ENCODE measurements at places on chromosomes 5 and 9. TPM values are rescaled to one million over a fixed set of nuclear protein-coding genes. Genes with fewer than 3 reads are reported as not detected.
A peak's percentile ranks its signal among the peaks of the same experiment; 100 is the strongest.

DNA sequence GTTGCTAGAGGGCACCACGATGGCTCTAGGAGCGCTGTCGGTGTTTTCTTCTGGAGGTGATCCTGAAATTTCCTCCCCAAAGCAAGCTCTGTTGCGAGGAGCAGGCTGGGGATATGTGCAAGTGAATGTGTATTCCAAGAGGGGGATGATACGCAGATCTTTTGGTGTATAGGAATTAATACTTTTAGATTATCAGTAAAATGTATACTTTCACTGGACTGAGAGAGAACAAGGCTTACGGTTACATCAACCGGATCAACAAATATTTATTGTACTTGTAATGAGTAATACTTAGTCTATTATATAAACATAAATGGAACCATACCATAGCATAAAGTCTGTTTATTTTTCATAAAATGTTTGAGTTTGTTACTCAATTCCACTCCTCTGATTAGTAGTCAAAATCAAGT is 632 bp upstream of the PRKAA1 start:
- H3K4me3 ChIP-seq = peak overlapping the region; percentile 68
- DNase-seq = no peak
- H3K27me3 ChIP-seq = no peaks in the 10 kb centered on the region
- peak overlapping the region; percentile 100 for H3K27ac ChIP-seq

- no peaks in the 10 kb centered on the region for H3K4me1 ChIP-seq
- H3K27me3 ChIP-seq = no peaks in the 10 kb centered on the region
- H3K36me3 ChIP-seq = no peaks in the 10 kb centered on the region
- no peak overlapping the region for H3K4me3 ChIP-seq
Measured at GRCh38 chr5:13930541-13931171, 13.8 kb downstream of the DNAH5 start.

- peak; percentile 56 for DNase-seq
- H3K4me1 ChIP-seq = peaks cover 22% of the 10 kb centered on the region
- no peak overlapping the region for H3K27ac ChIP-seq
- no peaks in the 10 kb centered on the region for H3K27me3 ChIP-seq
- peak overlapping the region; percentile 11 for H3K4me3 ChIP-seq
Measured at GRCh38 chr9:22117511-22118384, 108.6 kb upstream of the CDKN2B start.

GRCh38 chr9:113690055-113690740 is 185.9 kb upstream of the ZNF618 start:
- peaks cover 47% of the 10 kb centered on the region for H3K27me3 ChIP-seq
- peaks cover 6% of the 10 kb centered on the region for H3K4me1 ChIP-seq
- H3K36me3 ChIP-seq = no peaks in the 10 kb centered on the region
- H3K27ac ChIP-seq = no peak overlapping the region

DNA sequence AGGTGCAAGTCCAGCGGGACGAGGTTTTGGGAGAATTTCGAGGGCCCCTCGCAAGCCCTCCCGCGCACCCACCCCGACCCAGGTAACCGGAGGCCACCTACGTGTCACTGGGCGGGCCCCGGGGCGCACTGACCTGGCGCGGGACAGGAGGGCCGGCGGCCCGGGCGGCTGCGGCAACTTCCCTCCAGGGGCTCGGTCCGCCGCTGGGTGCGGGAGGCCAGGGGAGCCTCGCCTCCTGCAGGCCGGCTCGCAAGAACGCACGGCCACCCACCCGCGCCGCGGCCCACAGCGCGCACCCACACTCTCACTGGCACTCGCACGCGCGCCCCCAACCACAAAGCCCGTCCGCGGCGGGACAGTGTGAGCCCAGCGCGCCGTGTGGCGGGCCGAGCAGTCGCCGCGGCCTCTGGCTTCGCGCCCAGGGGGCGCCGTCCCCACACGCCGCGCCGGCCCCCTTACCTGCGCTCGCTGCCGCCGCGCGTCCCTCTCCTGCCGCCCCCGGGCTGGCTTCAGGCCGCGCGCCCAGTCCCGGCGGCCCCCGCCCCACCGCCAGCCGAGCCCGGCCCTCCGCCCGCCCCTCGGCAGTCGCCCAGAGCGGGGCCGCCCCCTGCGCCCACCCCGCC is 451 bp downstream of the LPAR1 start:
- peak overlapping the region; percentile 79 for H3K4me3 ChIP-seq
- H3K27me3 ChIP-seq = peaks cover 41% of the 10 kb centered on the region
- peaks cover 16% of the 10 kb centered on the region for H3K4me1 ChIP-seq
- DNase-seq = peak; percentile 82

DNA sequence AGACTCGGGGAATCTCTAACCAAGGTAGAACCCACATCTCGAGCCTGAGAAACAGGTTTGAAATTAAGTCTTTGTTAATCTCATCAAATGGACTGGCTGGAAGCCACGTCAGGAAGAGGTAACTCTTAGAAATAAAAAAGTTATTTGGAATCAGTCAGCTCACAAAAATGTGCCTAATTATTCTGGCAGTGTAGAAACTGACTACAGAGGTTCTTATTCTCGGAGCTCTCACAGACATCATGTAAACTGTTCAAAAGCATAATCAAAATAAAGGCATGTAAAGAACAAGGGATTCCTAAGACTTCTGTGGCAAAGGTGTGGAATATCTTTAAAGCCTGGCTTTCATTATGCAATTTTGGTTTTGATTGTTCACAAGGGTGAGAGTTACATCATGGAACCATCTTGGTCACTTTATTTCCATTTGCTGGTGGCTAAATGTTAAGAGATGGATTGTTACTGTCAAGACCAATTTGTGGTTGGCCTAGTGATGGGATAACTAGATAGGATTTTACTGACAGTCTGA is 85.1 kb downstream of the OTULIN start:
- H3K4me1 ChIP-seq = no peaks in the 10 kb centered on the region
- H3K36me3 ChIP-seq = no peaks in the 10 kb centered on the region
- no peak overlapping the region for H3K4me3 ChIP-seq
- DNase-seq = no peak
- H3K27ac ChIP-seq = no peak overlapping the region

- H3K36me3 ChIP-seq = no peaks in the 10 kb centered on the region
- no peak overlapping the region for H3K27ac ChIP-seq
- DNase-seq = no peak
- H3K4me3 ChIP-seq = no peak overlapping the region
Measured at GRCh38 chr9:135039266-135039870, 48.1 kb upstream of the OLFM1 start.

GRCh38 chr5:74200560-74200959 is 440.0 kb downstream of the ENC1 start:
- no peaks in the 10 kb centered on the region for H3K36me3 ChIP-seq
- no peak overlapping the region for H3K4me3 ChIP-seq
- H3K27me3 ChIP-seq = no peaks in the 10 kb centered on the region
- H3K4me1 ChIP-seq = no peaks in the 10 kb centered on the region
- H3K27ac ChIP-seq = no peak overlapping the region
- no peak for DNase-seq

GRCh38 chr5:99926463-99926862 is 608.7 kb upstream of the FAM174A start:
- H3K27ac ChIP-seq = no peak overlapping the region
- H3K4me1 ChIP-seq = no peaks in the 10 kb centered on the region
- no peak for DNase-seq
- no peaks in the 10 kb centered on the region for H3K36me3 ChIP-seq

- 0 out of 2 replicates have a peak, but pooled peaks cover 3% of the 10 kb centered on the region for H3K36me3 ChIP-seq
- no peaks in the 10 kb centered on the region for H3K27me3 ChIP-seq
- H3K27ac ChIP-seq = no peak overlapping the region
- H3K4me1 ChIP-seq = peaks cover 4% of the 10 kb centered on the region
- DNase-seq = no peak
- H3K4me3 ChIP-seq = no peak overlapping the region
Measured at GRCh38 chr9:128164307-128164885, 4.3 kb downstream of the BBLN start.

GRCh38 chr9:77929942-77930341 is 101.7 kb downstream of the GNAQ start:
- no peaks in the 10 kb centered on the region for H3K36me3 ChIP-seq
- H3K27me3 ChIP-seq = no peaks in the 10 kb centered on the region
- H3K27ac ChIP-seq = no peak overlapping the region
- 0 out of 2 replicates have a peak, but pooled peaks cover 3% of the 10 kb centered on the region for H3K4me1 ChIP-seq

- no peak overlapping the region for H3K4me3 ChIP-seq
- no peak overlapping the region for H3K27ac ChIP-seq
- no peak for DNase-seq
- no peaks in the 10 kb centered on the region for H3K27me3 ChIP-seq
- H3K36me3 ChIP-seq = no peaks in the 10 kb centered on the region
Measured at GRCh38 chr5:127590156-127590722, 58.6 kb upstream of the CTXN3 start.

DNA sequence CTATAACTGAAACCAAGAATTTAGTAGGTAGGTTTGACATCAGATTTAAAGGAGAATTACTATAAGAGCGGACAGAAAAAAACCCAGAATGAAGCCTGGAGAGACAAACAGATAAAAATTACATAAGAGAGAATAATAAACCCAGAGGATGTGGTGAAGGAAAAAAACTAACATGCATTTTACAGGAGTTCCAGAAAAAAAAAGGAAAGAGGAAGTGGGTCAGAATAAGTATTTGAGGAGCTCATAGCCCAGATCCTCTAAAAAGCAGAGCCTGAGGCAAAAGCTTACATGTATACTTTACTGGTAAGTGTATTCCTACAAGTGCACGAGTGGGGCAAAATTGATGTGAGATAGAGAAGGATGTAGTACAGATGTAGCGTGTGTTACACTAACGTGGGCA is 43.1 kb upstream of the NAA35 start:
- no peaks in the 10 kb centered on the region for H3K36me3 ChIP-seq
- H3K27ac ChIP-seq = no peak overlapping the region
- no peaks in the 10 kb centered on the region for H3K27me3 ChIP-seq

- H3K27me3 ChIP-seq = no peaks in the 10 kb centered on the region
- H3K36me3 ChIP-seq = no peaks in the 10 kb centered on the region
- H3K4me3 ChIP-seq = no peak overlapping the region
- no peak overlapping the region for H3K27ac ChIP-seq
- H3K4me1 ChIP-seq = peaks cover 6% of the 10 kb centered on the region
- no peak for DNase-seq
Measured at GRCh38 chr5:149640350-149640999, 59.2 kb downstream of the ARHGEF37 start.

- DNase-seq = no peak
- H3K27me3 ChIP-seq = no peaks in the 10 kb centered on the region
- H3K4me3 ChIP-seq = no peak overlapping the region
- H3K4me1 ChIP-seq = no peaks in the 10 kb centered on the region
- H3K36me3 ChIP-seq = no peaks in the 10 kb centered on the region
Measured at GRCh38 chr5:146409054-146409671, 38.0 kb upstream of the TCERG1 start.

GRCh38 chr5:65808251-65808741 is 86.3 kb downstream of the NLN start:
- DNase-seq = no peak
- peaks cover 53% of the 10 kb centered on the region for H3K36me3 ChIP-seq
- H3K4me1 ChIP-seq = no peaks in the 10 kb centered on the region
- H3K27me3 ChIP-seq = no peaks in the 10 kb centered on the region

DNA sequence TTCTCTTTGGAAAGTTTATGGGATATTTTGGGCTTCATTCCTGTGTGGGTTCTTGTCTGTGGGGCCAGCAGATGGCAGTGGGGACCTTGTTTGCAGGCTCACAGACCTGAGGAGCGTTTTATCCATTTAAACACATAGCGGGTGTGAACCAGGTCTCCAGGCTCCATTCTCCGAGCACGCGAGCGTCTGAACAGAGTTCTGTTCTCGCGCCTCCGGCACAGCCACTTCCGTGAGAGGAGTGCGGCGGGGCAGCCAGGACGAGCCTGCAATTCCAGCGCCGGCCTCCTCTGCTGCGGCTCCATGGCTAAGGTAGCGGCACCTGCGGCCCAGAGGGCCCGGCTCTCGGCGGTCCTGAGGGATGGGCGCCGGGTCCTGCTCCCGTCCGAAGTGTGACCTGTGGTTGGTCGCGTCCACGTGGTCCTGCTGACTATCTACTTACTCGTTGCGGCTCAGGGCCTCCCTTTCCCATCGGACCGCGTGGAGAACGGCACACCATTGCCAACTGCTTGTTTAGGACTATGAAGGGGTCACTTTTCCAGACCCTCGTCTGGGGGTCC is 7.3 kb downstream of the NRARP start:
- peak overlapping the region; percentile 55 for H3K4me3 ChIP-seq
- H3K27ac ChIP-seq = no peak overlapping the region
- peaks cover 29% of the 10 kb centered on the region for H3K4me1 ChIP-seq
- H3K36me3 ChIP-seq = no peaks in the 10 kb centered on the region

DNA sequence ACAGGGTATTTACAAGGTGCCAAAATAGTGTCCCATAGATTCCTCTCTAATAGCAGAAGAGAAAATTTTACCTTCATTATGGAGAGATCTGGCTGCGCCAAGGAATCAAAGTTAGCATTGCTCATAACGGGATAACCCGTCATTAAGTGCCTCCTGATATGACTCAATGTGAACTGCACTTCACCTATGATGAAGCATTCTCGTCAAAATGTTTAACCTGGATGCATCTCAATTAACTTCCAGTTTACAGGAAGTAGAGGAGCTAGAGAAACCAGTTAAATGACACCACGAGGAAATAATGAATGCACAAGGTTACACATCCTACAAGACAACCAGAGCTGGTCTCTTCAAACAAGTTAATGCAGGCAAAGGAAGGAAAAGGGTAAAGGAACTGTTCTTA is 17.2 kb downstream of the FBXW11 start:
- DNase-seq = no peak
- H3K27me3 ChIP-seq = no peaks in the 10 kb centered on the region
- H3K4me1 ChIP-seq = peaks cover 36% of the 10 kb centered on the region
- no peak overlapping the region for H3K27ac ChIP-seq
- no peaks in the 10 kb centered on the region for H3K36me3 ChIP-seq

DNA sequence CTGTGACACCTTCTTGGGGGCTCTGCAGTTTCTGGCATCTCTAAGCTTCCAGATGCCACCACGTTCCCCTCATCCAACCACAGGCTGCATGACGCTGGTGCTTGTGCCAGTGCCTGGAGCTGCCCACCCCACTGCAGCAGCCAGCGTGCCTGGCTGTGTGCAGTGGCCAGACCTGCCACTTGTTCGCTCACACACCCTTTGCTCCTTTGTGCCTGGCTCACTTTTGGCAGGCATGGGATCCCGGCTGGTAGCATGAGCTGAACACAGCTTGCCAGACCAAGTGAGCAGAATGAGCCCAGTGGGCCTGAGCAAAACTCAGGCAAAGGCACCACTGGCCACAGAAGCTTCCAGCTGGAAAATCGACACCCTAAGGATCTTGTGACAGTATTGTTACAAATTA is 562.9 kb upstream of the ACO1 start:
- DNase-seq = no peak
- H3K4me1 ChIP-seq = peaks cover 9% of the 10 kb centered on the region
- no peak overlapping the region for H3K4me3 ChIP-seq
- H3K27me3 ChIP-seq = no peaks in the 10 kb centered on the region
- no peak overlapping the region for H3K27ac ChIP-seq

OBP2B gene
- not detected for total RNA-seq

GADD45G gene
- total RNA-seq = 15.8 TPM

UNC5A gene
- 3.9 TPM for total RNA-seq

SLC6A18 gene
- total RNA-seq = not detected

ARSI gene
- total RNA-seq = 6.9 TPM

CAVIN4 gene
- total RNA-seq = 6.0 TPM

ANKRD31 gene
- 0.59 TPM for total RNA-seq

SH3GL2 gene
- total RNA-seq = 8.6 TPM

ANGPTL2 gene
- 7.1 TPM for total RNA-seq

CDKN2A gene
- 4.0 TPM for total RNA-seq

PCDHA9 gene
- 3.3 TPM for total RNA-seq

DEPDC1B gene
- total RNA-seq = 75.0 TPM
